ENCODE measurements at places on chromosomes 6 and 20. TPM values are rescaled to one million over a fixed set of nuclear protein-coding genes. Genes with fewer than 3 reads are reported as not detected.
A peak's percentile ranks its signal among the peaks of the same experiment; 100 is the strongest.

DNA sequence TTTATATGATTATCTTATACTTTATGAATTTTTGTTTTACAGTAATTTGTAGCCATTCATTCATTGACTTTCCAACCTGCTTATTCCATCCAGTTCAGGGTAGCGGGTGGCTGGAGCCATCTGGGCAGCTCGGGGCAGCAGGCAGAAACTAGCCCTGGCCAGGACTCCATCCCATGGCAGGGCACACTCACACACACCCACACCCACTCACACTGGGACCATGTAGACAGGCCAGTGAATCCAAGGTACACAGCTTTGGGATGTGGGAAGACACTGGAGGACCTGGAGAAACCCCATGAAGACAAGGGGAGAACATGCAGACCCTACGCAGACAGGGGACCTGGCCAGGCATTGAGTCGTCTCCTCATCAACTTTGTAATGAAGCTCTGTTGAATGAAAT lies 84.8 kb downstream of the ADGRG6 start:
- H3K27me3 ChIP-seq: no peaks in the 10 kb centered on the region
- H3K4me1 ChIP-seq: no peaks in the 10 kb centered on the region
- H3K4me3 ChIP-seq: no peak overlapping the region
- H3K27ac ChIP-seq: no peak overlapping the region
- H3K36me3 ChIP-seq: no peaks in the 10 kb centered on the region
- DNase-seq: no peak

GRCh38 chr6:20211037-20211940 lies 980 bp downstream of the MBOAT1 start:
- H3K4me3 ChIP-seq: peak overlapping the region; percentile 84
- peaks cover 3% of the 10 kb centered on the region for H3K27me3 ChIP-seq
- H3K4me1 ChIP-seq: peaks cover 55% of the 10 kb centered on the region
- no peaks in the 10 kb centered on the region for H3K36me3 ChIP-seq
- peak overlapping the region; percentile 85 for H3K27ac ChIP-seq

DNA sequence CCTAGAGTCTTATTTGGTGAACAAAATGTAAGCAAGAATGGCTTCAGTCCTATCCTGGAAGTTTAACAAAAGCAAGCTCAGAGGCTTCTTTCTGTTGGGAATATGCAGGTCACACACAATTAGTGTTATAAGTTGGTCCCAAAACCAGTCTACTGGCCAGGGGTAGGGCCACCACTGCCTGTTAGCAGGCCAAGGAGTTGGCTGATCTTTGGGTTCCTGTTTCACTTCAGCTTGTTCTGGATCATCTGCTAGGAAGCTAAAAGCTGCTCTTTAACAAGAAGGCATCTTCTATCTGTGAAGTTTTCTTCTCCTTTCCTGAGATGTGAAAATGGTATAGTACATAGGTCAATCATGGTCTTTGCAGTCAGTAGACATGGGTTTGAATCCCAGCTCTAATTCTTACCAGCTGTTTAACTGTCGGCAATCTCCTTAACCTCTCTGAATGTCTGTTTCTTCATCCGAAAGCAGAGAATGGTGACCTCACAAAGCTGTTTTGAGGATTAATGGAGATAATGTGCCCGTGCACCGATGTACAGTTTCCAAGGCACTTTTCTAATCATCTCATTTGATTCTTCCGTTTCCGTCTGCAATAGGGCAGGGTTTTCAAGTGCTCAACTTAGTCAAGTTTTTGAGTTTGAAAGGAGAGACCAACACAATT lies 271.2 kb upstream of the TAB2 start:
- no peak overlapping the region for H3K4me3 ChIP-seq
- H3K27me3 ChIP-seq: no peaks in the 10 kb centered on the region
- H3K36me3 ChIP-seq: no peaks in the 10 kb centered on the region
- no peak for DNase-seq
- H3K27ac ChIP-seq: peak overlapping the region; percentile 0

WDR46 gene
- total RNA-seq: 64.0 TPM

GRCh38 chr20:50929299-50930138 lies 1.7 kb downstream of the ADNP start:
- H3K36me3 ChIP-seq: peaks cover 65% of the 10 kb centered on the region
- H3K4me1 ChIP-seq: peaks cover 50% of the 10 kb centered on the region
- peak; percentile 99 for DNase-seq
- H3K4me3 ChIP-seq: peak overlapping the region; percentile 82
- no peaks in the 10 kb centered on the region for H3K27me3 ChIP-seq

DLK2 gene
- total RNA-seq: 1.0 TPM

PTCHD4 gene
- total RNA-seq: not detected

GRCh38 chr6:54238396-54238795 lies 69.8 kb upstream of the TINAG start:
- no peaks in the 10 kb centered on the region for H3K4me1 ChIP-seq
- H3K27me3 ChIP-seq: no peaks in the 10 kb centered on the region
- no peak overlapping the region for H3K4me3 ChIP-seq
- H3K27ac ChIP-seq: no peak overlapping the region

DNA sequence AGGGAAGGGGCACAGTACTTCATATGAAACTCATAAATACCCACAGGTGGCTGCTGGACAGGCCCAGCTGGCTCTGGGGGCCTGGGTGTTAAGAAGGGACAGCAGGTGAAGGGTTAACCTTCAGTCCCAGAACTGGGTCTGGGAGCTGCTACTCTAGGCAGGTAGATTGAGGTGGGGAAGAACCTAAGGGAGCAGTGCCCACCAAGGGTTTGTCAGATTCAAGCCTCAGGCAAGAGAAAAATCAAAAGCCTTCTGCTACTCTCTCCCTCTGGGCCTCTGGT lies 5.6 kb downstream of the RPL10A start:
- peaks cover 43% of the 10 kb centered on the region for H3K36me3 ChIP-seq
- H3K4me1 ChIP-seq: peaks cover 34% of the 10 kb centered on the region
- H3K27me3 ChIP-seq: no peaks in the 10 kb centered on the region
- DNase-seq: no peak
- H3K4me3 ChIP-seq: no peak overlapping the region
- H3K27ac ChIP-seq: peak overlapping the region; percentile 70

ULBP1 gene
- total RNA-seq: 2.7 TPM
